GM06990 (cell line): ENCODE measurements at places on chromosomes 6 and 20.
A peak's percentile ranks its signal among the peaks of the same experiment; 100 is the strongest.

DNA sequence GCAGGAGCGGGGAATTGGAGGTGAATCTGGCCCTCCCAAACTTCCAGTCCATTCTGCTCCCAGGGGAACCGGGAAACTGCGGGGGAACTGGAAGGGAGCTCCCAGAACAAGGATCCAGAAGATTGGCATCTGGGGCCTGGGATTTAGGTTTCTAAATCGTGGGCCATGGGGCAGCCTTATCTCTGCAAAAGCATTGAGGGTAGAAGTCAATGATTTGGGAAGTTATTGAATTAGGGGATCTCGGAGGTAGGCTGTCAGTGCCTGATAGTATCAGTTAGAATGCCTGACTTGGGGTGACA lies 45.1 kb downstream of the HNF4A start:
- DNase-seq: no peak

DNA sequence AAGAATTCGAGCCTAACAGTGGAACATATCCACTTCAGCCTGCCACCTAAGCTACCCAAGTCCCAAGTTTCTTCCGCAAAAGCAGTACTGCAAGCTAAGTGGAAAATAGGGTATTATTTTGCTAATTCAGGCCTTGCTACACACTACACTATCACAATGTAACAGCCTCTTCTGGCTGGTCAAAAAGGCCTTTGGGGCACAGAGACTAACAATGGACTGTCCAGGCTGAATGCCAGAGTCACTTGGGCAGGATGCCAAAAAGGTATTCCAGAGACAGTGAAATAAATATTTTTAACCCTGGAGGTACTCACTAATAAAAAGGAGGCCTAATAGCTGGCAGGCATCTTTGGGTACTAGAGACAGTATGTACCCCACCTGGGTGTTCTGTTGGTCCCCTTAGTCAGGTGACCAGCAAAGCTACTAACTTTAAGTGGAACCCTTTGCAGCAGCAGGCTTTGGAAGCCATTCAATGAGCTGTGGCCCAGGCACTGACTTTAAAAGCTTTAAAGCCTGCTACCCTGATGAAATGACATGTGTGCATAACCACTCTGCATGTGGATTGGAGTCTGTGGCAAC lies 692.1 kb downstream of the HTR1B start:
- no peak for DNase-seq

- peak; percentile 3 for DNase-seq
Measured at GRCh38 chr6:12845224-12846004, 128.8 kb downstream of the PHACTR1 start.

- DNase-seq: no peak
Measured at GRCh38 chr6:89034586-89035251, 45.8 kb upstream of the PNRC1 start.

GRCh38 chr20:19964289-19965265 lies 52.6 kb upstream of the NAA20 start:
- DNase-seq: no peak

- no peak for DNase-seq
Measured at GRCh38 chr20:42749556-42749955, 440.1 kb downstream of the PTPRT start.

GRCh38 chr20:25623225-25623735 lies 534 bp downstream of the NANP start:
- no peak for DNase-seq

DNA sequence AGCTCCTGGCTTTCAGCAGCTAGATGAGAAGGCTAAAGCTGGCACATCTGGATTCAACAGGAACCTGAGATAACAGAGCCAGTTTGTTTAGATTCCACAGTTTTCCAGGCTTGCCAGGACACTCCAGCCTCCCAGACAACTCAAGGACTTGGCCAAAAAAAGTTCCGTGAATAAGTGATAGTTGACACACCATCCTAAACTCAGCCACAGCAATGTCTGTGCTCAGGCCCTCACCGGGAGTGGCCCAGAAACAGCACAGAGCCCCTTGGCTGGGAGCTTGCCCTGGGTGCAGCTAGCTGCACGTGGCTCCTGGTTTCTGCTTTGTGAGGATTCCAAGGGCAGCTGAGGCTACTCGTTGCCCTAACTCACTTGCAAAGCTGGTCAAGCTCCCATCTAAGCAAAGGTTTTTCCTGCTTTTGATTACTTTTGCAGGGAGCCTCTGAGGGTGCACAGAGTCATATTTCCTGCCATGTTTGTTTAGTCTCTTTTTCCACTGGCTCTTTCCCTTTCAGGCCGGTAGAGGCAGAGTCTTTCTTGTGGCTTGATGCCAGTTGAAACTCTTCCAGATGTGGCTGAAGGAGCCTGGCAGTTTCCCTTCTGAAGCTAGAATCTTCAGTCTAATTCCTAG lies 118.3 kb upstream of the ECI2 start:
- DNase-seq: no peak

DNA sequence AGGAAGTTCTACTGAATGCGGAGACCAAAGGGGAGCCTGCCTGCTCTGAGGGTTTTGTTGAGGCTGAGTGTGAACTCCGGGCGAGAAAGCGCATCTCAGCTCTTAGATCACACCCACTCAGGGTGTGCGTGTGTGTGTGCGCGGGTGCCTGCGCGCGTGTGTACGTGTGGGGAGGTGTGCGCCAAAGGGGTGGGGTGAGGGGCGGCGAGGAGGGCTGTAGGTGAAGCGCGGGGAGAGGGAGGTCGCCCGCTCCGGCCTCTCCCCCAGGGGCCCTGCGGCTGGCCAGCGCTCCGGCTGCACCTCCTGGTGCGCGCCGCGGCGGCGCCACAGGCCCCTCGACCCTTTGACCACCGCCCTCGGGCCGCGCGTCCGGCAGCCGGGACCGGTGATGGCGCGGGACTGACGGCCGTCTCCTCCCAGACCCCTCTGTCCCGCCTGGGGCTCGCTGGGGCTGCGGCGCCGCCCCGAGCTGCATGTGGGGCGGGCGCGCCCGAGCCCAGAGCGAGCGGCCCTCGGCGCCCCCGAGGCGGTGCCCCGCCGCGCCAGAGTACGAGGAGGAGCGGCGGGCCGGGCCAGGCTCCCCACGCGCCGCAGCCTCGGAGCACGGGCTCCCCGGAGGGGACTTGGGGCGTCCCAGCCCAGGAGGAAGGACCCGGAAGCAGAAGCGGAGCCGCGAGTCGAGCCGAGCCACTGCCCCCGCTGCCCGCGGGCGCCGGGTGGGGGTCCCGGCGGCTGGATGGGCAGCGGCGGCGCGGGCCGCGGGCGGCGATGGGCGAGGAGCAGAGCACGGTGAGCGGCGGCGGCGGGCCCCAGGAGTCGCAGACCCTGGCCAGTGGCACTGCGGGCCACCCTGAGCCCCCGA lies at the start of gene RNF217:
Gene RNF217 (plus strand): TSS at position 661 of the 862 bp plus-strand sequence. CDS start 108 bp downstream, at position 769.
- DNase-seq: peak; percentile 16

GRCh38 chr6:126886106-126886505 lies 232.4 kb upstream of the RSPO3 start:
- DNase-seq: no peak

DNA sequence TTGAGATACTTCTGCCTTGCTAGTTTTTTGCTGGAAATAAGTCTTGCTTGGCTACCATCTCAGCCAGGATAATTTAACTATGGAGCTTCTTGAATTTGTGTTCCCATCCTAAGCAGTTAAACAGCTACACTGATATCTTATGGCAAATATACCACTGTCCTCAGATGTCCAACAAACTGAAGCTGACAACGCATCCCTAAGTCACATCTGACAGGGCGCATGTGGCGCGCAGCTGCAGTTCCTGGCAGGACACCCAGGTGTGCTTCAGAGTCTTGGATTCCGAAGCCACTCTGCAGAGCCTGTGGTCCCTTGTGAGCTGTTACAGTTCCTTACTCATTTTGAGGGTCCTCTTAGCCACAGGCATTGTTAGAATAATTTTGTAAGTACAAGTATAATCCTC lies 127.9 kb downstream of the WDR27 start:
- no peak for DNase-seq

DNA sequence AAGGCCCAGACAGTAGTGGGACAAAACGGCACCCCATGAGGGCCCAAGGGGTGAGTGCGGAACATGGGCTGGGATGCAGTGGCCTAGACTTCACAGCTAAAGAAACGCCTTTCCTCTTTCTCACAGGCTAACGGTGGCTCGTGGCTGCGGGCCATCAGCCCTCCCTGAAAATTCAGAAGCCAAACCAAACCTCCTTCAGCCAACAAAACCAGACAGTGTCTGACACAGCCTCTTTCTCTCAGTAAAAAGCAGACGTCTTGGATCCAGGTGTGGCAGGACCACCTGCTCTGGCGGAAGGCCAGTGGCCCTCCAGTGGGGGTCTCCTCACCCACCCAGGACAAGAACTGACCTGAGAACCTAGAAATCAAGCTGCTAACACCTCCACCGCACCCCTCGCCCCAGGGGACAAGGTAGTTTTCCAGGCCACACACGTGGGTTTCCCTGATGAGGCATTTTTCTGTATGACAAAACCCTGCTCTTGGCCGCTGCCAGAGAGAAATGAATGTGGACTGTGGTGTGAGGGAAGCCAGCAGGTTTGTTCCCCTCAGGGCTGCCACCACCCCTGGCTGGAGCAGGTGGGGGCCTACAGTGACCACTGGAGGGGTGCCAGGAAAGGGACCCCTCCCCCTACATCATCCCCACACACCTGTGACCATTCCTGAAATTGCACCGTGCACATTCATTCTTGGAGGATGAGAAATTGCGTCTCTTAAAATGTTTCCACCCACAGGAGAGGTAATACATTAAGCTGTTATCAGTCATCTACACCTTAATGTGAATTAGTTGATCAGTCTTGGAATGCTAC lies 76.8 kb upstream of the PIM1 start:
- no peak for DNase-seq

DNA sequence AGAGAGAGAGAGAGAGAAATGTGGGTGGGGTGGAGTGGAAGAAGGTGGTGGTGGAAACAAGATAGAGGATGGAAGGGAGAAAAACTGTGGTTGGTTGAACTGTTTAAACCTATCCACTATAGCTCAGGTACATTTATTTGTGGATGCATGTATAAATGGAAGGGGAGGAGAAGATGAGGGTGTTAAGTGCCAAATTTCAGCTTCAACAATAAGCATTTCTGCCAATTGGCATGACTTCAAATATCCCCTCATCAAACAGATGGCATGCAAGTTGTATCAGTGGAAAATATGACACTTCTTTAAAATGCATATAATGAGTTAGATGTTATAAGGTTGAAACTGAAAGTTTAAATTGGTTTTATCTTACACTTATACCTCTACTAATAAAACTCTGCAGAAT lies 216.1 kb downstream of the LMBRD1 start:
- DNase-seq: no peak

DNA sequence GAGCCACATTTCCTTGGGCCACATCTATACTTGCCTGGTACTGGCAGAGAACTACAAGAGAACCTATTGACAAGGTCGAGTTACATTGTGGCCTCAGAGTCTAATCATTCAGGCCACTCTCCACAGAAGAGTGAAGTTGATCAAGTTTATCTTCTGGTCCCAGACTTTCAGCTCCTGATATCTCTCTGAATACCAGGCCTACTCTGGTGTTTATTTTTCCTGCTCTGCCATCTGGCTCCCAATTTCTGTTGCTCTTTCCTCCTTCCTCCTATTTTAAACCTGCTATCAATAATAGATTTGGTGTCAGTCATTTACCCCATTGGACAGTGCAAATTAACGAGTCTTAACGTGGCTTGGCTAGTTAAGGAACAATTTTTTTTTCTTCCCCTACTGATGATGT lies 46.6 kb downstream of the SCGN start:
- DNase-seq: no peak

DNA sequence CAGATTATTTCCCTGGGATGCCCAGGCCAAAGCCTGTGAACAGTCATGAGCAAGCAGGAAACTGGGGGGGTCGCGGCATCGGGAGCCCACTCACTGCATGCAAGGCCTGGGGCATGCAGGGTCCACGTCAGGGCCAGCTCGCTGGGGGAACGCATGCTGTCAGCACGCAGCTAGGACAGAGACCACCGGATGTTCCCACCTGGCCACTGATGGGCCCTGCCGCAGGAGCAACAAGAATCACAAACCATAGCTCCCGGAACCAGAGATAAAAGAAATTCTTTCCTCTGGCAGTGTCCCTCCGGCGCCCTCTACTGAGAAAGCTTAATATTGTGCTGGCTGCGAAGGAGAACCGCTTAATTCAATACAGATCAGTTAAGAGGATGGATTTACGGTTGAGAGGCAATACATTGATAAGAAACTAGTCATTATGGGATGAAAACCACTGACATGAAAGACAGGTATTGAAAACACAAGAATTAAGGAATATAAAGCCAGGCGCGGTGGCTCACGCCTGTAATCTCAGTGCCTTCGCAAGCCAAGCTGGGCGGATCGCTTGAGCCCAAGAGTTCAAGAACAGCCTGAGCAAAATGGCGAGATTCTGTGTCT lies 32.6 kb downstream of the C6orf15 start:
- peak; percentile 41 for DNase-seq

DNA sequence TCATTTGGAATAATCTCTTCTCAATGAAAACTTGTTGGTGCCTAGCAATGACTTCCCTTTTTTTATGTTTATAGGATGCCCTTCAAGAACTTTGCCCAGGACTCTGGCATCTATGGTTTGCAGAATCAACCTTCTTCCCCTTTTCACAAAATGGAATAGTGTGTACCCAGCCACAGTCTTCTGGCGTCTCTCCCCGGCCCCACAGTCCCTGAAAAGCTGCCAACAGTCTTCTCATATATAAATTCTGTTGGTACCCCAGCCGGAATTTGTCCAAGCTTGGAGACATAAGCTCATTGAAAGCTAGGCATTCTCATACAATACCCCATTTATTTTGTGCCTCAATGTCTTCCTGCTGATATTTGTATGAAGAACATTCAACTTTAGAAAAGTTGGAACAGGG lies 26.4 kb upstream of the MCM3 start:
- DNase-seq: no peak

DNA sequence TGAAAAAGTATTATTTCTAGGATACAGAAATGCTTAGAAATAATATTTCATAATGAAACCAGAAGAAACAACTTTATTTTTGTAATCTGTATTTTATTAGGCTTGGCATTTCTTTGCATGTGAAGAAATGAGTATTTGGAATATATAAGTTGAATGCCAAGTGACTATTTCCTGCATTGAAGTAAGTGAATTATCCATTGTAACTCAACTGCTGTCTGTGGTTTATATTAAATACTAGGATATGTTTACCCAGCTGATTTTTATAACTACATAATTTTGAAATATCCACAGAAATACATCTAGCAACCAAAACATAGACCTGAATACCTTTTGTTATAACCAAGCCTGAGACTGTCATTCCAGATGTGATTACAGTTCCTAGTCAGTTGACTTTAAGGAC lies 207.6 kb downstream of the THBS2 start:
- no peak for DNase-seq

DNA sequence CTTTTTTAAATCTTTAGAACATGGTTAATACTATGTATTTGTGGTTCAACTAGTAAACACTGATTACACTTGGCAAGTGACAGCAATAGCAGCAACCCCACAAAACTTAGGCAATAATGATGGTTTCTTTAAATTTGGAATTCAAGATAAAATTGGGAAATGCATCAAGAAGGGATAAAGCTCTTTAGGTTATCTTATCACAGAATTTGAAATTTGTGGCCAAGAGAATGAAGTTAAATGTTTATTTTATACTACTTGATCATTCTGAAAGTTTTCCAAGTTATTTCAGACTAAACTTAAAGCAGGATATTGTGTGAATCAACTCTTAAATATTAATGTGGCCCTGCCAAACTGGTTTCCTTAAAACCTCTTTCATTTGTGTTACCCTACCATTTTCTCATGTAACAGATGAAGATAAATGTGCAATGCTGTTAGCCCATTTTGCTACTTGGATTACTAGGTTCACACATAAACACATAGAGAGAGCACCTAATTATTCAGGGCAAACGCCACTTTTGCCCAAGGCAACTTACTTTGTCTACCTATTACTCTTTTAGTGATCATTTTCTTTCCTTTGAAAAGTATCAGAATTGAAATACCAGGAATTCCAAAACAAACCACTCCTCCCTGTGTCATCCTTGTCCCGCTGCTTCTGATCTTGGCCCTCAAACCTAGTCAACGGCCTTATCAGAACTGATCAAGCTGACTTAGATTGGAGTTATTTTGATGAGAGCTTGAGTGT lies 186.7 kb upstream of the TENT5A start:
- DNase-seq: no peak
